Kidney (tissue), 22 donors: ENCODE measurements at places on chromosomes 12 and 14.

GRCh38 chr12:125418902-125419564 is 353.8 kb downstream of the AACS start:
- DNase-seq = no peak

- DNase-seq = no peak
Measured at GRCh38 chr14:104998801-104999200, 13.2 kb downstream of the CLBA1 start.

GRCh38 chr12:131832321-131833231 is 4.4 kb downstream of the MMP17 start:
- DNase-seq = no peak

GRCh38 chr14:103172921-103173320 is 49.7 kb downstream of the TNFAIP2 start:
- DNase-seq = no peak

DNA sequence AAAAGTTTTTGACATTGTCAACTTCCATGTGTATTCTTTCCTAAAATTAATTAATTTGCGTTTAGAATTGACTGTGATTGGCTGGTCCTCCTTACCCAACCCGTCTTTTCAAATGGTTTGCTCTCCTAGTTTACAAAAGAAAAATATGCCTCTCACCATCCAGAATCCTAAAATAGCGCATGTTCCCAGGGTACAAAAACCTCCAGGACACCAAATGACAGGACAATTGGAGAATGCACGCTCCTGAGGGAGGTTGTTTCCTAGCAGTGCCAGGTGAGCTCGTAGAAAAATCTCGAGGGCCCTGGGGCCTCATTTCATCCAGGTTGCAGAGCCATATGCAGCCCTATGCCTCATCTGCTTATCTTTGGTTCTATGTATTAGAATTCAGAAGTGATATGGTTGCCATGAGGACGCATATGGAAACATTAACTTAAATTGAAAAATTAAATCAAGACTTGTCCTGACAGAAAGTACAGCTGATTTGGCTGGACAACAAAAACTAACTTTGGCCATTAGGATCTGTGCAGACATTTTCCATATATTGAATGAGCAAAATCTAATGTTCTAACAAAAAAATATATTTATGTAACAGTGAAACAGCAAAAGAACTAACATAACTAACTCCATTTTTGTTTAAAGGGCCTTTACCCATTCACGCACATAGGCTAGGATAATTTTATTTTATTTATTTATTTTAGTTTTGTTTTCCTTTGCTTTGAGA is 28.2 kb upstream of the EGLN3 start:
- no peak for DNase-seq

DNA sequence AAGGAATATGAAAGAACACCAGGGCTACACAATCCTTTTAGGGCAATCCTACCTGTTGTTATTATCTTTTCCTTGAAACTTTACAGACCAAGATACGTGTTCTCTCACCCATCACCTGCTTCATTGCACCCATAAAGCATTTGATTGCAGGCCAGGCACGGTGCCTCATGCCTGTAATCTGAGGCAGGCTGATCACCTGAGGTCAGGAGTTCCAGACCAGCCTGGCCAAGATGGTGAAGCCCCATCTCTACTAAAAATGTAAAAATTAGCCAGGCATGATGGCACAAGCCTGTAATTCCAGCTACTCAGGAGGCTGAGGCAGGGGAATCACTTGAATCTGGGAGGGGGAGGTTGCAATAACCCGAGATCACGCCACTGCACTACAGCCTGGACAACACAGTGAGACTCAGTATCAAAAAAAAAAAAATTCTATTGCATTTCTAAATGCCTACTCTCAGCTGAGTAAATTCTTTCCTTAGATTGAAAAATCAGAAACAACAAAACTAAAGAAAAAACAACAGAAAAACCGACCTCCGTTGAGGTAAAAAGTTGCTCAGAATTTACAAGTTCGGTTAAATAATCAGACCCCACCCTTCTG is 183.7 kb upstream of the TMEM132C start:
- DNase-seq = no peak

DNA sequence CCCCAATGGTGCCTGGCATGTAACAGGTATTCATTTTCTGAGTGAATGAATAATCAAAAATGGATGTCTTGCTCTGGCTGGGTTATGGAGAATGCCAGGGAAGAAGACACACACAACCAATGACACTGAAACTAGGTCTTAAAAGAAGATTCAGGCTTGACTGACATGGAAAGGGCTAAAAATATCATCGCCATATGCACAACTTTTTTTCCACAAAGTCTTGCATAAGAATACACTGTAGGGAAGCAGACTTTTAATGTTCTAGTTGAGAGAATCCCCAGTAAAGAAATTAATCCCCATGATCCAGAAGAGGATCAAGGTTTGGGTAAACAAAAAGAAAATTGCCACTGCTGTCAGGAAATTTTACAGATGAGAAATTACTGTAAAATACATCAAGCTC is 116.4 kb downstream of the SLC2A13 start:
- DNase-seq = no peak

DNA sequence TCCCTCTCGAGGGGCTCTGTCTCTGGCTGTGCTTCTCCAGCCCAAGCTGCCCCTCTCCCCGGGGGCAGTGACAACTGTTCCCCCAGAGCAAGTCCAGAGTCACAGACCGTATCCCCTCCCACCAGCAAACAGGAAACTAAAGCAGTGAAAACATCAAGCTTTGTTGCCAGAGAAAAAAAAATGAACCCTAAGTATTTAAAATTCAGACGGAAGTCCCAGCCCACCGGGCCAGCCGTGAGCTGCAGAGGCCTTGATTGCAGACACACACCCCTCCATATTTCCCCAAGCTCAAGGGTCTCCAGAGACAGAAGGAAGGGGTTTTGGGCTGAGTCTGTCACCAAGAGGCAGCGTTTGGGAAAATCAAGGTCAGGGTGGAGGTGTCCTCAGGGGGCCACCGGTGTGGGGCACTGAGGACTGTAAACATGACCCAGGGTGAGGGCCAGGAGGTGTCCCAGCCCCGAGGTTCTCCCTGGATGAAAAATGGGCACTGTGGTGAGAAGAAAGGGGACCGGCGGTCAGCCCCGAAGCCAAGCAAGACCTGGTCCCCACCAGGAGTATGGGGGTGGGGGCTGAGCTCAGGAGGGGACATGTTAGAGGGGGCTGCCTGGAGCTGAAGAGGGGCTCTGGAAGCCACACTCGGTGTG is 7.7 kb downstream of the PHETA1 start:
- no peak for DNase-seq

DNA sequence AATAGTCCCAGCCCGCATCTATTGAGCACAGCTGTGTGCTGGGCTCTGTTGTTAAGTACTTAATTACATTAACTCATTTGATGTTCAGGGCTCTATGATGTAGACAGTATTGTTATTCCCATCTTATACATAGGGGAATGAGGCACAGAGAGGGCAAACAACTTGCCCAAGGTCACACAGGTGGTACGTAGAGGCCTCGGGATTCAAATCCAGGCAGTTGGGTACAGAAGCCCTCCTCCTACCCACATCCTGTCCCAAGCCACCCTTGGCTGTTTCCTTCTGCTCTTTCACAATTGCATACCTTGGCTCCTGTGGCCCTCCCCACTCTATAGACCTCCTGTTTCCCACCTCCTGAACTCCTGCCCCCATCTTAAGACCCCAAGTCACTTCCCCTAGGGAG is 10.0 kb upstream of the GPR68 start:
- DNase-seq = no peak

GRCh38 chr14:79786522-79786921 is 424.8 kb downstream of the DIO2 start:
- DNase-seq = no peak

GRCh38 chr12:88310666-88311065 is 168.6 kb downstream of the TMTC3 start:
- DNase-seq = no peak

GRCh38 chr12:126474703-126475102 is 1409.5 kb downstream of the AACS start:
- DNase-seq = no peak

DNA sequence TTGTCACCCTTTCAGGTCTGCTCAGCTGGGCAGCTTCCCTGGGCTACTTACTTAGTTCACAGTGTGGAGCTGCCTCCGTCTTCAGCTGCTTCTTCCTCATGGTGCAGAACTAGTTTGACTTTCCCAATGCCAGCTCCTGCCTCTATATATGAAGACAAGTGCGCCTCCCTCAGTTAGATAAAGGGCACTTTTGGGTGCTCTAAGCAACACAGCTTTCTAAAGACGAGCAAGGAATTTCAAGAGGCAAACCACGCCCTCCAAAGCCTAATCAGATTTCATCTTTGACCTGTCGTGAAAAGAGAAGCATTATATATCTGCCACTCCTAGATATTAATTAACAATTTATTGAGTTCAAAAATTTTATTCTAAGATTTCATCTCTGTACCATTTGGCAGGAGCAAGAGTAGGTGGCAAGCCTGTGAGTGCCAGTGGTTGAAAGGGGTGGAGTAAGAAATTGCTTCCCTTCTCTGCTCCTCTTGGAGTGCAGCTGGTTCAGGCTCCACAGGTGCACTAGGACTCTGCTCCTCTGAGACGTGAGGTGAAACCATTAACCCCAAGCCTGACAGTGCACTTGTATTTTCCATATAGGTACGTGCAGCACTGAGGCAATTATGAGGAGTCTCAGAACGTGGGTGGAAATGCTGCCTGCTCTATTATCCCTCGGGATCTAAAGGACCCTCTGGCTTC is 2.1 kb upstream of the SLC11A2 start:
- DNase-seq = no peak

- no peak for DNase-seq
Measured at GRCh38 chr12:79844693-79845092, 90.2 kb downstream of the PPP1R12A start.

DNA sequence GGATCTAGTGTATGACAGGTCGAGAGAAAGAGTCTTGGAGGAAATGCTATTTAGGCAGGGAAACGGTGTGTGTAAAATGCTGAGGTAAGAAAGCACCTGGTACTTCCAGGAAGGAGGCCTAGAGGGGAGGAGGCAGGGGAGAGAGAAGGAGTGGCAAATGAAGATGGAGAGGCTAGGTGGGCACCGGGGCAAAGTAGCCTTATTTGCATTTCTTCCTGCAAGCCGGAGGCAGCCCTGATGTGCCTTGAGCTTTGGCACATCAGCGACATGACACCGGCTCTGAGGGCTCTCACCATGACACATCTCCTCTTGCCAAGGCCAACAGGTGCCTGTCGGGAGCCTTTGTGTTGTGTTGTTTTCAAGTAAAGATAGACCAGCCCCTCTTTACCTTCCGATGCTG is 61.6 kb downstream of the CPM start:
- no peak for DNase-seq

GRCh38 chr14:104624939-104625338 is 20.4 kb upstream of the TMEM179 start:
- DNase-seq = no peak

GRCh38 chr12:106960443-106960842 is 4.7 kb downstream of the TMEM263 start:
- no peak for DNase-seq

DNA sequence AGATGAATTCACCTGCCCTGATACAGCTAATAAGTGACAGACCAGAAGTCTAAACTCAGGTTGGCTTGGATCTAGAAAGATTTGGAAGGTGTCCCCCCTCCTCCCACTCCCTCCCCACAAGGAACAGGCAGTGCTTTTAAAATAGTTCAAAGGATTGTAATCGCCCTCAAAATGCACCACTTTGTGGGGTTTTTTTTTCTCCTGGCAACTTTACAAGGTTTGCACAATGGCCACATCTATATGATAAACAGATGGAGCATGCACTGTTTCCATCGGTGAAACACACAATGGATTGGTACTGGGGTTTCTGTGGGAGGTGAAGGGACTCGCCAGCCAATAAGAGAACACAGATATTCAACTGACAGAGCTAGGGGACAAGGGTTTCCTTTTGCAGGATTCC is 137.4 kb downstream of the LLPH start:
- no peak for DNase-seq

DNA sequence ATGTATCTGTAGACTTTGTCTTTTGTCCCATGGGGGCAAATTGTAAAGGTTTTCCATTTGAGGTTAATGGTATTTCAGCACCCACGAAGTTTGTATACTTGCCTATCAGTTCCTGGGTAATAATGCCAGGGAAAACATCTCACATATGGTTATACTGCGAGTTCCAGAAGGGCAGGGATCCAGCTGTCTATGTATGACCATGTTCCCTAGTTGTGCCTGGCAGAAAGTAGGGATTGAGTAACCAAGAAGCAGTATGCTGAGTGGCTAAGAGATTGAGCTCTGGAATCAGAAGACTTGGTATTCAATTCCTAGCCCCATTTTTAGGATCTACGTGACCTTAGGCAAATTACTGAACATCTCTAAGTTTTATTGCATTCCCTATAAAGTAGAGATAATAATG is 173.2 kb upstream of the PWP1 start:
- no peak for DNase-seq

- no peak for DNase-seq
Measured at GRCh38 chr12:125412506-125412905, 347.3 kb downstream of the AACS start.

- DNase-seq = peak; percentile 30
Measured at GRCh38 chr12:115404761-115405470, 720.9 kb upstream of the TBX3 start.

GRCh38 chr12:72464471-72464870 is 192.3 kb downstream of the TRHDE start:
- DNase-seq = no peak

DNA sequence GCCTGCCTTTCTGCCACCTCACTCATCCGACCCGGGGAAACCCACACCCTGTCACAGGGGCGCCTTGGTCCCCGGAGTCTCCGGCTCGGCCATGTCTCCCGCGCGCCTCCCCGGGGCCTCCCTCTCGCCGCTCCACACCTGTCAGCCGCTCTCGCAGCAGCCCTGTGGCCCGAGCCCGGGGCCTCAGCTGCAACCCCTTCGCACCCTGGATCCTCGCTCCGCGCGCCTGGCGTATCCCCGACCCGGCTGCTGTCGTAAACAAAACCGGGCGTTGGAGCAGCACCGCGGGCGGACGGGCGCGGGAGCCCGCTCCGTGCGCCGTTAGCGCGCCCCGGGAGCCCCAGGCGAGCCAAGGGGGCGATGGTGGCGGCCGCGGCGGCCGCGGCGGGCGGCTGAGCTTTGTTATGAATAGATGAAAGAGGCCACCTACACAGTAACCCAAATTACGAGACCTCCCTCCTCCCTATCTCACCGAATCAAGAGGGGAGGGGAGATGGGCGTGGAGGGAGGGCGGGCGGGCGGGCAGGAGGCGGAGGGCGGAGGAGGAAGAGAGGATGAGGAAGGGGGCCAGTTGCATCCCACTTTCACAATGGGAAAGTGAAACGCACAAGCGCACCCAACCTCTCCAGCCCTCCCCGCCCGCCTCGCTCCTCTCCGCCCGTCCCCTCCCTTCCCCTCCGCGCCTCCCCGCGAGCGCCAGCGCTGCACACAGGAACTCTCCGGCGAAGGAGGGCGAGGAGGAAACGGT is at the start of gene PLXNC1:
TSS of gene PLXNC1 (plus strand) at position 587 of the 748 bp plus-strand sequence. CDS start 395 bp downstream, outside the sequence.
- DNase-seq = peak; percentile 74

GRCh38 chr12:57736741-57737466 is 1.6 kb downstream of the AGAP2 start:
- DNase-seq = no peak

- no peak for DNase-seq
Measured at GRCh38 chr12:114371733-114372132, 34.2 kb downstream of the TBX5 start.
